ENCODE measurements at places on chromosomes 2 and 18. TPM values are rescaled to one million over a fixed set of nuclear protein-coding genes. Genes with fewer than 3 reads are reported as not detected.

The HJURP gene
- total RNA-seq, result 4.9 TPM

The NYAP2 gene
- not detected for total RNA-seq

The MAL gene
- not detected for total RNA-seq

The CYP27A1 gene
- 3.7 TPM for total RNA-seq

The HOXD13 gene
- not detected for total RNA-seq

Data from pericardium fibroblast (primary cell).